ENCODE measurements at places on chromosomes 4 and X. TPM values are rescaled to one million over a fixed set of nuclear protein-coding genes. Genes with fewer than 3 reads are reported as not detected.
A peak's percentile ranks its signal among the peaks of the same experiment; 100 is the strongest.

The MSX1 gene
- not detected for total RNA-seq

The WNK3 gene
- total RNA-seq: 0.15 TPM

The TMEM35A gene
- not detected for total RNA-seq

The CSAG1 gene
- not detected for total RNA-seq

GRCh38 chrX:64427787-64428186 lies 32.5 kb upstream of the MTMR8 start:
- H3K27me3 ChIP-seq: no peaks in the 10 kb centered on the region
- no peak overlapping the region for H3K4me3 ChIP-seq
- H3K36me3 ChIP-seq: no peaks in the 10 kb centered on the region
- DNase-seq: no peak
- no peaks in the 10 kb centered on the region for H3K4me1 ChIP-seq
- H3K27ac ChIP-seq: peak overlapping the region; percentile 51

GRCh38 chr4:181792641-181793040 lies 450.6 kb upstream of the TENM3 start:
- DNase-seq: no peak
- no peak overlapping the region for H3K27ac ChIP-seq
- H3K4me1 ChIP-seq: no peaks in the 10 kb centered on the region
- no peak overlapping the region for H3K4me3 ChIP-seq

- no peak overlapping the region for H3K4me3 ChIP-seq
- H3K36me3 ChIP-seq: peaks cover 7% of the 10 kb centered on the region
- DNase-seq: no peak
- peaks cover 22% of the 10 kb centered on the region for H3K4me1 ChIP-seq
- no peaks in the 10 kb centered on the region for H3K27me3 ChIP-seq
- peak overlapping the region; percentile 27 for H3K27ac ChIP-seq
These were observed 602.2 kb downstream of the IL15 start for GRCh38 chr4:142238589-142238988.

DNA sequence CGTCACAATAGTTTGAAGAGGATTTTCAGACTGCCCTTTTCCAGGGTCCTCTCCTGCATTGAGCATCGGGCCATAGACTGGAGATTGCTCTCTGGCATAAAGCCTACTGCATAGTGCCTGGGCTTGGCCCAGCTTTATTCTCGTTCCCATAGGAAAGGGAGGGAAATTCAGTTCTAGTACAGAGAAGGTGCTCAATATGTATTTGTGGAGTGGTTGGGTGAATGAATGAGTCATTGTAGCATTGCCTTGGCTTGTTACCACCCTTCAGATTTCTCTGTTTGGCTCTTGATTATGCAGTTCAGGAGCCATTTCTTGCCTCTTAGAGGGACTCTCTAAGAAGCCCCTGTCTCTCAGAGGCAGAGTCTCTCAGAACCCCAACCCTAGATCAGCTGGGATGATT lies 2.6 kb downstream of the TMEM35A start:
- no peak overlapping the region for H3K27ac ChIP-seq
- H3K4me1 ChIP-seq: no peaks in the 10 kb centered on the region
- no peak for DNase-seq
- H3K4me3 ChIP-seq: no peak overlapping the region

DNA sequence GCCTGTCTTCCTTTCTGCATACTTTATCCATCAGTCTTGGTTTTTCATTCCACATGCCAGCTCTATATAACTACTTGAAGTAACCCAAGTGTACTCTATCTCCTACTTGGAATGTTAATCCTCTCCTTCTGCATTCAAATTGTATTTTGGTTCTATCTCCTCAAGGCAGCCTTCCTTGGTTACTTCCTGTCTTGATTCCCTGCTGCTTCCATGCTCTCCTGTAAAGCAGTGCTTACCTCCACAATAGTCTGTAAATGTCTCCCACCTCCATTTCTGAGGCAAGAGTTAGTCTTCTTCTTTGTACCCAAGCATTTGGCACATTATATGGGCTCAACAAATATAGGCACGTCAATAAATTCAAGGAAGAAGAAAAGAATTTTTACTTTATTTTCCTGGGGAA lies 298.4 kb downstream of the ARHGAP24 start:
- no peaks in the 10 kb centered on the region for H3K36me3 ChIP-seq
- H3K4me3 ChIP-seq: no peak overlapping the region
- no peak for DNase-seq
- no peak overlapping the region for H3K27ac ChIP-seq

DNA sequence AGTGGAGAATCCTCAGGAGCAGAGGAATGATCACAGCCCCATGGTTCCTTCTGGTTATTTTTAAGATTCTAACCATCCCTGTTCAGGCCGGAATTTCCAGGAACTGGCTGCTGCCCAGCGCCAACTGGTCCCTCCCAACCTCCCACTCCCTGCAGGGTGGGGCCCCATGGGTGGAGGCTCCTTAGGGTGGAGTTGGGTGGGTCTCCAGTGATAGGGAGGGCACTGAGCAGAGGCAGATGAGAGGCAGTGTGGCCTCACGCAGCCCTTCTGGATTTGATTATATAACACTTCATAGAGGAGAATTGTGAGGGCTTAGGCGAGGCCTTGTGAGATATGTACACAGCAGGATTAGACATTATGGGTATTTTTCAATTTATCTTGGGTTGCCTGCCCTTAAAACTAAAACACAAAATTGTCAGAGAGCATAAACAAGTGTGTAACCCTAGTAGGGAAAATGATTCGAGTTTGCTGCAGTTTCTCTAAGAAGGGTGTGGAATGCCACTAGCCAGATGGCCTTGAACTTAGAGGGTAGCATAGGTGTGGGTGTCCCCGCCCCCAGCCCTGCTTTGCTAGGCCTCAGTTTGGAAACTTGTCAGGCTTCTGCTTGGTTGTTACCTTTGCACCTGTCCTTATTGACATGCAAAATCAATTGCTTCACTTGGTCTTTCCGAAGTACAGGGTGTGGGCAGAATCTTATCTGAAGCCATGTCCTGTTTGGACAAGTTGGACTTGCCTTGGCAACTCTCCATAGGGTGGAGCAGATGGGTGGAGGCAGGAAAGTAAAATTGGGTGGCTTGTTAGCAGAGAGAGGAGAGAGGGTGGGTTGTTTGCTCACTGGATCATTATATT lies 9.4 kb downstream of the KLF3 start:
- peaks cover 80% of the 10 kb centered on the region for H3K4me1 ChIP-seq
- H3K27ac ChIP-seq: peak overlapping the region; percentile 95
- no peaks in the 10 kb centered on the region for H3K36me3 ChIP-seq
- no peaks in the 10 kb centered on the region for H3K27me3 ChIP-seq
- H3K4me3 ChIP-seq: peak overlapping the region; percentile 89
- DNase-seq: no peak
